Heart left ventricle (tissue), 16 donors: ENCODE measurements at places on chromosomes 13 and 19. TPM values are rescaled to one million over a fixed set of nuclear protein-coding genes. Genes with fewer than 3 reads are reported as not detected.

The SWSAP1 gene
- total RNA-seq = 1.5 TPM

DNA sequence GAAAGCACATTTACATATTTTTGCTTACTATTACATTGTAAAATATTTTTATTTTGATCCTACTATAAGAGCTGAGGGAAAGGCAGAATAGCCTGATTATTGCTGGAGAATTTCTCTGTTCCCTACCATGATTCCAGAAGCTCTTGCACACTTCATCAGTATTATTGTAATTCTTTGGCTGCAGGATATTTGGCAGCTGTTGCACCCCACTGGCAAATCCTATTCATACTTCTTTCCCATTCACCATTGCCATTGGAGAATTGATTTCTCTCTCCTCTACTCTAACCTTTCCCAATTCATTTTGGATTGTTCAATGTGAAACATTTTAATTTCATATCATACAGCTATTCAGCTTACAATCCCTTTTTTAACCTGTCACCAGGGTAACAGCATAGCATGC is 238.0 kb downstream of the GGACT start:
- no peak for DNase-seq
- no peak overlapping the region for H3K4me3 ChIP-seq
- no peak overlapping the region for H3K27ac ChIP-seq

The ATF5 gene
- total RNA-seq = 25.8 TPM

GRCh38 chr19:13045812-13046211 is 50.5 kb downstream of the NFIX start:
- DNase-seq = no peak
- H3K27ac ChIP-seq = no peak overlapping the region
- no peaks in the 10 kb centered on the region for H3K36me3 ChIP-seq
- peaks cover 30% of the 10 kb centered on the region for H3K4me1 ChIP-seq

- DNase-seq = no peak
- H3K27ac ChIP-seq = no peak overlapping the region
- no peaks in the 10 kb centered on the region for H3K36me3 ChIP-seq
- no peak overlapping the region for H3K4me3 ChIP-seq
- no peaks in the 10 kb centered on the region for H3K4me1 ChIP-seq
- no peaks in the 10 kb centered on the region for H3K27me3 ChIP-seq
Observed at GRCh38 chr13:105346141-105346775, 1189.2 kb downstream of the EFNB2 start.
